ENCODE measurements at places on chromosomes 16 and 17. TPM values are rescaled to one million over a fixed set of nuclear protein-coding genes. Genes with fewer than 3 reads are reported as not detected.

STAC2 gene
- total RNA-seq, result under 0.01 TPM

MMP15 gene
- total RNA-seq, result 1.7 TPM

ZG16 gene
- not detected for total RNA-seq

ANKRD40CL gene
- total RNA-seq, result not detected

BPTF gene
- total RNA-seq, result 21.8 TPM

SKAP1 gene
- not detected for total RNA-seq

MED13 gene
- 30.5 TPM for total RNA-seq

NEUROD2 gene
- not detected for total RNA-seq

KRTAP3-2 gene
- total RNA-seq, result not detected

SBK1 gene
- under 0.01 TPM for total RNA-seq

TOX3 gene
- not detected for total RNA-seq

COX6A2 gene
- not detected for total RNA-seq

C17orf50 gene
- total RNA-seq, result not detected

SNN gene
- total RNA-seq, result 13.9 TPM

CD300H gene
- total RNA-seq, result not detected

DHX58 gene
- 5.9 TPM for total RNA-seq

VPS9D1 gene
- total RNA-seq, result 5.6 TPM

CNTD1 gene
- not detected for total RNA-seq

CA7 gene
- total RNA-seq, result not detected

SLFN14 gene
- not detected for total RNA-seq

RNF157 gene
- total RNA-seq, result 2.3 TPM

PRSS27 gene
- total RNA-seq, result 0.23 TPM

COX10 gene
- 3.0 TPM for total RNA-seq

NPIPB13 gene
- 1.5 TPM for total RNA-seq

TAT gene
- total RNA-seq, result not detected

SLC5A10 gene
- total RNA-seq, result under 0.01 TPM

MT1G gene
- not detected for total RNA-seq

SMPD3 gene
- not detected for total RNA-seq

TEKT5 gene
- total RNA-seq, result not detected

CWC25 gene
- 8.1 TPM for total RNA-seq

LITAFD gene
- not detected for total RNA-seq

SPATA32 gene
- not detected for total RNA-seq

SLC6A4 gene
- total RNA-seq, result 0.90 TPM

KIAA0513 gene
- 23.3 TPM for total RNA-seq

WBP2 gene
- 21.3 TPM for total RNA-seq

ANKFN1 gene
- total RNA-seq, result 0.82 TPM

HAP1 gene
- 0.08 TPM for total RNA-seq

SLC16A11 gene
- total RNA-seq, result 0.12 TPM

OR1F1 gene
- not detected for total RNA-seq

POLR3K gene
- total RNA-seq, result 5.0 TPM

RBFOX1 gene
- not detected for total RNA-seq

NPW gene
- 0.23 TPM for total RNA-seq

Data from smooth muscle cell of the coronary artery (primary cell).